ENCODE measurements at places on chromosomes 1 and 21.

GRCh38 chr1:6497215-6497866 lies 5.9 kb upstream of the PLEKHG5 start:
- DNase-seq = no peak

- no peak for DNase-seq
Measured at GRCh38 chr1:60762911-60763310, 319.4 kb upstream of the NFIA start.

DNA sequence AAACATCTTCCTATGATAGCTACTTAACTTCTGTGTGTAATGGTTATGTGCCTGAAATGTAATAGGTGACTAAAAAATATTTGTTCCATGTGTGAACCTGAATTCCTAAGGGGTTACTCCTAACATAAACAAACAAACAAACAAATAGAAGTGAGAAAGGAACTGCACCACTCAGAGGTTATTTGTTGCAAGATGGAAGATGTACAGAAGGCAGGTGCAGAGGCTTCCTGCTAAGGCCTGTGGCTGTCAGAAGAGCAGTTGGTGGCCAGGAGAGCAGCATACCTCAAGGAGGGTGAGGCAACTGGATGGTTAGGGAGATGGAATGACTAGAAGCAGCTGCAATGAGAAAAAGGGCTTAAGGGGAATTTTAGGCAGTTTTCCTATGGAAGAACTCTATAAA lies 940.6 kb downstream of the TTLL7 start:
- DNase-seq = no peak

GRCh38 chr1:25131794-25132193 lies 100.5 kb downstream of the SYF2 start:
- no peak for DNase-seq

DNA sequence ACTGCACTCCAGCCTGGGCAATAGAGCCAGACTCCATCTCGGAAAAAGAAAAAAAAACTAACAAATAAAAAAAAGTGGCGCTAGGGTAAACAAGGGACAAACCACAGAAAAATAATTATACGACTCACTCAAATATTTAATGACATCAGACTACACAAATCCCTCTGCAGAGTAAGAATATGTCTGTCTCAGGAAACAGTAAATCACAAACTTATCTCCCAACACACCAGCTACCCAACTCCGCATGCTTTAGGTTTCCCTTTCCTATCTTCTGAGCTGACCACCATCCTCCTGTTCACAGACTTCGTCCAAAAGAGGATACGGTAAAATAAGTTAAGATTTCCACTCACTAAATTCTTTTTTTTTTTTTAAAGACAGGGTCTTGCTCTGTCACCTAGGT lies 16.2 kb downstream of the WDR47 start:
- no peak for DNase-seq

DNA sequence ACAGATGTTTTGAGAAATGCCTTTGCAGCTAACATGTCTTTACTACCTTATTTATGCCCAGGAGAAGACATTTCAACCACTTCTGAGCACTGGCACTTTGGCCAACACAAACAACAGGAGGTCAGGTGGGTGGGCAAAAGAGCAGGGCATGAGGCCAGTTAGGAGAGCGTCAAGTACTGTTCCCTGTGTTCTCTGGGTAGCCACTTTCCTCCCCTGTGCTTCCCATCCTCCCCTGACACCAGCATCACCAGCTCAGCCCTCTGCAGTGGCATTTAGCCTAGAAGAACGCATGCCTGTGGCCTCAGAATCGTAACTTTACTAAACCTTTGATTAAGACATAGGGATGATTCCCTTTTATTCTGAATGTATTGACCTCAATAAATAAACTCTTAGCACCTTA lies 18.3 kb downstream of the BTG2 start:
- no peak for DNase-seq

DNA sequence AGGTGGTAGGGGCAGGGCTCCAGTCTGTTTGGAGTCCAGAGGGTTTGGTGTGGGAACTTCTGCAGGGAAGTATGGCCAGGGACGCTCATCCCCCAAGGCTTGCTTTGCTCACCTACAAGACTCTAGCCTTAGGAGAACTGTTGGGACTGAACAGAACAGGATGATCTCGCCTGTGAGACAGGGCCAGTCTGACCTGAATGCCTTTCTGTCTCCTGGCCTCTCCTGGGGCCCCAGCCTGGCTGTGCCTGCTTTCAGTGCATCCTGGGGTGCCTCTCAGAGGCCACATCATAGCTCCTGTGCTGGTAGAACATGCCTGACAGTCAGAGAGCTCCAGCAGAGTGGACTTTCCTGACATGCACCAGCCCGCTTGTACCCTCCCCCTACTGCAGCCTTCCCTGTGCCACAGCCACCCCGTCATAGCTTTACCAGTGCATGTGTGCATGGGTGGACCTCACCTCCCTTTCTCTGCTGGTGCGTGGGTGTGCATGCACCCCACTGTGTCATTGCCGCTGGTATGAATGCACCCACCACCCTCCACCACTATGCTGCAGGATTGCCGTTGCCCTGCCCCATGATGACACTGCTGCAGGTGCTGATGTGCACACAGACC lies 165.8 kb downstream of the GIPC2 start:
- no peak for DNase-seq

DNA sequence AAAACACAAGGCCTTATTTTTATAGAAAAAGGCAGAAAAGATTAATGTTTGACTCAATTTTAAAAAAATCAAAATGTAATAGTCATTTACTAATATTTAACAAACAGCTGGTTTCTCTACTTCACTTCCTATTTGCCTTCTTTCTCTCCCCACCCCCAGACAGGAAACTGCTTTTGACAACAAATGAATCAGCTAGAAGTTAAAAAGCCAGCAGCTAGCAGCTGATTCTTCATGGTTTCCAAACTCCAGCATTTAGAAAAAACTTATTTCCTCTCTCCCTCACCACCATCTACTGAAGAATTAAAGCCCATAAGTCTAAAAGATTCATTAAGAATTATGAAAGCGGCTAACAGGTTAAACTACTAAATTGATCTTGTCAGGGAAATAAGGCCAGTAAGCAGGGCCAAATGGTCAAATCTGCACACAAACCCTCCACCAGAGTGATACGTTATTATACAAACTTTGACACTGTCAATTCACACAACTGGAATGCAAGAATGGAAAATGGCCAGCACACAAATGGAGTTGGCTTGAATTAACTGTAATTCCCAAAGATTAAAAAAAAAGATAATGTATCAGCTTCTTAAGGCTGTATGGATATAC lies 4.0 kb downstream of the WDR26 start:
- DNase-seq = no peak

GRCh38 chr1:241156231-241156965 lies 200.6 kb downstream of the RGS7 start:
- DNase-seq = no peak

DNA sequence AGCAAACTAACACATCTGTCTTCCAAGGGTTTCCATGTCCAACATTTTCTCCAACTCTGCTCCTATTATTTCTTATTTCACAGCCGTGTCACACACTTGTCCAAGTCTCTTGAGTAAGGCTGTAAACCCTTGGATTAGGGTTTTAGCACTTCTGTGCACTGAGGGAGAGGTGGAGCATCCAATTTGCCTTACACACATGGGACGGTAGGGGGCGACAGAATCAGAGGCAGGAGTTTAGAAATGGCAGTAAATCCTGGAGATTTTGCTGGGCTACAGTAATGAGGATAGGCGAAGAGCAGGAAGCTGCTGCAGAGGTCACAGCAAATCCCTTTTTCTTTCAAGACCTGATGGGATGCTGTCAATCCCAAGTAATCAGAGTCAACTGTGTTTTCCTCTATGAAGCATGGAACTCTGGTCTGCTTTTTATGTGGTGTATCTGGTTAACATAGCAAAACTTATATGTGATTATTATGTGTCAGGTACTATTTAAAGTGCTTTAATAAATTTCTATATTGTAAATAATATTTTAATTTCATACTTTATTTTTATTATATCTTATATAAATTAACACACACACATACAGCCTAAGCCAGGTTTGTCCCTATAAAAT lies 15.4 kb upstream of the LCE5A start:
- DNase-seq = no peak

DNA sequence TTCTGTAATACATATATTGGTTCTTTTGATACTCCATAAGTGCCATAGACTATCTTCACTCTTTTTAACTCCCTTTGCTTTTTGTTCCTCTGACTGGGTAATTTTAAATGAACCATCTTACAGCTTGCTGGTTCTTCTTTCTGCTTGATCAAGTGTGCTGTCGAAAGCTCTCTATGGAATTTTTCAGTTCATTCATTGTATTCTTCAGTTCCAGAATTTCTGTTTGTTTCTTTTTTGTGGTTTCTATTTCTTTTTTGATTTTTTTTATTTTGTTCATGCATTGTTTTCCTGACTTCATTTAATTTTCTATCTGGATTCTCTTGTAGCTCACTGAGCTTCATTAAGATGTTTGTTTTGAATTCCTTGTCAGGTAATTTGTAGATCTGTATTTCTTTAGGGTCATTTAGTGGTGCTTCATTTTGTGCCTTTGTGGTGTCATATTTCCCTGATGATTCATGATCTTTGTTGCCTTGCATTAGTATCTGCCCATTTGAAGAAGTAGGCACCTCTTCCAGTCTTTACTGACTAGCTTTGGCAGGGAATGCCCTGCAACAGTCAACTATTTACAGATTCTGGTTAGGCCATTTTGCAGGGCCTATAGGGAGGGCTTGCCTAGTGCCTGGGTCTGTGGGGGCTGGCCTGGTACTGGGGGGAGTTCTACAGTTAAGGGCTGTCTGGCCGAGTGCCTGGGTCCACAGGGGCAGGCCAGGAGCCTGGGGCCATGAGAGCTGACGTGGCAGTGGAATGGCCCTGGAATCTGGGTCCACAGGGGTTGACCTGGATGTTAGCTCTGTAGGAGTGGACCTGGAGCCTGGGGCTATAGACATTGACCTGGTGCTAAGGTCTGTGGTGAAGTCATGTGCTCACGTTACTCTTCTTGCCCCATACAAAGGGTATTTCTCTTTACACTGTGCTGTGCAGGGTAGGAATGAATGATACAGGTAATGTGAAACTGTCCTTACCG lies 89.7 kb downstream of the MAGI3 start:
- no peak for DNase-seq

DNA sequence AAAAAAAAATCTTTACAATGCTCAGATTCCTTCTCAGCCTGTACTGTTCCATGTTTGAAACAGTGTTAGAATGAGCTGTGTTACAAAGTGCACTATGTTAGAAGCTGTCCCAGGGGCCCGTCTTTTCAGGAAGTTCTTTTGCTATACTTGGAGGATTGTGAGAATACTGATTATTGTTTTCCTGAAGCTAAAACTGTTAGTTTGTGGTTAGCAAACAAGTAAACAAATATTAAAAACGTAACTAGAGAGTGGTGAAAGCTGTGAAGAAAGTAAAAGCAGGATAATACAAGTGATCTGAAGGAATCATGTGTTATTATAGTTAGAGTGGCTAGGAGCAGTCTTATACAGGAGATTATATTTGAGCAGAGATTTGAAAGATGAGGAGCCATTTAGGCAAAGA lies 35.6 kb downstream of the CAMSAP2 start:
- DNase-seq = no peak

- DNase-seq = no peak
Measured at GRCh38 chr1:223622132-223622842, 43.2 kb downstream of the CAPN8 start.

GRCh38 chr1:5751163-5751540 lies 241.1 kb downstream of the NPHP4 start:
- no peak for DNase-seq

- DNase-seq = peak; percentile 75
Measured at GRCh38 chr1:94980582-94981574, 54.0 kb upstream of the CNN3 start.

GRCh38 chr1:41072051-41072450 lies 50.5 kb upstream of the SLFNL1 start:
- peak; percentile 20 for DNase-seq

- no peak for DNase-seq
Measured at GRCh38 chr1:28195780-28196179, 19.3 kb upstream of the PTAFR start.

DNA sequence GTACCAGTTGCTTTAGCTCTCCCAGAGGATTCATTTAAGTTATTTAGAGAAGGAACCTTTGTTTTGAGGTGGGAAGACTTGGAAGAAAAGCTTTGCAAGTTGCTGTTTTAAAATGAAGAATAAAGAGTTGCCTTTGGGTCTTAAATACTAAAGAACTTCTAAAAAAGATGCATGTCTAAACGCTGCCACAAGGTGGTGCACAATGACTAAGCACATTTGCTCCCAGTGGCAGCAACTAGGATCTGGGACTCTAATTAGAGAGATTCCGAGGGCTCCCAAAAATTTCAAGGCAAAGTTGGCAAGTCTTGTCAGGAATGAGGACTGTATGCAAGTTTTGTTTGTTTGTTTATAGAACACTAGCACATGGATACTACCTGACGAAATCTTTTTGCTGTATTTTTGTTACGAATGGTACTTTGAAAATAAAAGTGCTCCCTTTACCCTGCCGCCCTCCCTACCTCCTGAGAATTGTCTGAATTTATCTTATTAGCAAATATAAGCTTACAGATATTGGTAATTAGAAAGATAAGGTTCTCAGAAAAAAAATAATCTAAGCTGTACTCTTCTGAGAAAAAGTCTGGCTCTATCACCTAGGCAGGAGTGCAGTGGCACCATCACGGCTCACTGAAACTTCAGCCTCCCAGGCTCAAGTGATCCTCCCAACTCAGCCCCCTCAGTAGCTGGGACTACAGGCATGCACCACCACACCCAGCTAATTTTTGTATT lies 121.8 kb downstream of the HFM1 start:
- peak; percentile 42 for DNase-seq

DNA sequence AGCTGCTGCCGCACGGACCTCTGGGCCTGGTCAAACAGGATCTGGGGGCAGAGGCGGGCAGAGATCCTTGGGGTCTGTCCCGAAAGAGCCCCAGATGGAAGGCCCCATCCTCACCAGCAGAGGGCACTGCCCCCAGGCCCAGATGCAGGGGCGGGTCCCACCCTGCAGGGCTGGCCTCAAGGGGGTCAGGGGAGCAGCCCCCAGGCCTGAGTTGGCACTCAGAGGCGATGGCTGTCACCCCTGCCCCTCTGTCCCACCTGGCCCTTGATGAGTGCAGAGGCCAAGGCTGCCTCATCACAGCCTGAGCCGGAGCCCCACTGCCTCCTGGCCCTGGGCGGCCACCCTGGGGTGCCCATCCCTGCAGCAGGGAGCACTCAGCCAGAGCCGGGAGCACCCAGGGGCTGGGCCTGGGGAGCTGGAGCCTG lies 5.7 kb downstream of the ACAP3 start:
- DNase-seq = no peak

DNA sequence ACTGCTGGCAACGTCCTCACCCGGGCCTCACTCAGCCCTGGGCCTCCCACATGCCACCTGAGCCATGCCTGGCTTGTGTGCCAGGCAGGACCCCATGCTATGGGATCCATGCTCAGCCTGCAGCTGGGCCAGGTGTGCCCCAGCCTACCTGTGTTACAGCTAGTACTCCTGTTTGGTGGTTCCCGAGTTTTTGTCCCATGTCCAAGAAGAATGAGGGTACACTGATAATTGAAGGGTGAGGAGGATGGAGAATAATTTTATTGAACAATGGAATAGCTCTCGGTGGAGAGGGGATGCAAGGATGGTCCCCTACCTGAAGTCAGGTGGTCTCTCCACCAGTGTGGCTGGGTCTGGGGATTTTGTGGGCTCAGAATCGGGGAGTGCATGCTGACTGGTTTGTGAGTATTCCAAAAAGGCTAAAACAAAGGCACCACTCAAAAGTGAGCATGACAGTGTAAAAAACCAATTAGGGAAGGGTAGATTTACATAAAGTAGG lies 137.9 kb downstream of the TNFSF18 start:
- DNase-seq = no peak

GRCh38 chr1:236753516-236753915 lies 41.6 kb upstream of the MTR start:
- peak; percentile 3 for DNase-seq

Data from fibroblast of skin of left quadriceps (primary cell).